HS-27A (cell line): ENCODE measurements at places on chromosomes 12 and 14.

DNA sequence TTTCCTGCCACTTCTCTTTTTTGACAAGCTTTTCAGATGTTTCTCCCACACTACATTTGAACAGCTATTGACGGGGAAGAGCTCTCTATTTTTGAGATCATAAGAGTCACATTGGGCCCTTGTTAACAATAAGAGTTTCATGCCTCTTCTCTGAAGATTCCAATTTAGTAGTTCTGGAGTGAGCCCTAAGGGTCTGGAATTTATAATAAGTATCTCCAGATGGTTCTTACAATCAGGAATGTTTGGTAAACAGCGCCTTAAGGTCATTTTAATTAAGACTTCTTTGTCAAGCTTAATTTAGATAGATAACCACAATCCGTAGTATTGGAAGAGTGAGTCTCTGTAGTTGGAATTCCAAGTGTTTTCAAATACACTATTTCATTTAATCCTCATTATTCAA lies 60.6 kb upstream of the HECTD1 start:
- no peak for DNase-seq

DNA sequence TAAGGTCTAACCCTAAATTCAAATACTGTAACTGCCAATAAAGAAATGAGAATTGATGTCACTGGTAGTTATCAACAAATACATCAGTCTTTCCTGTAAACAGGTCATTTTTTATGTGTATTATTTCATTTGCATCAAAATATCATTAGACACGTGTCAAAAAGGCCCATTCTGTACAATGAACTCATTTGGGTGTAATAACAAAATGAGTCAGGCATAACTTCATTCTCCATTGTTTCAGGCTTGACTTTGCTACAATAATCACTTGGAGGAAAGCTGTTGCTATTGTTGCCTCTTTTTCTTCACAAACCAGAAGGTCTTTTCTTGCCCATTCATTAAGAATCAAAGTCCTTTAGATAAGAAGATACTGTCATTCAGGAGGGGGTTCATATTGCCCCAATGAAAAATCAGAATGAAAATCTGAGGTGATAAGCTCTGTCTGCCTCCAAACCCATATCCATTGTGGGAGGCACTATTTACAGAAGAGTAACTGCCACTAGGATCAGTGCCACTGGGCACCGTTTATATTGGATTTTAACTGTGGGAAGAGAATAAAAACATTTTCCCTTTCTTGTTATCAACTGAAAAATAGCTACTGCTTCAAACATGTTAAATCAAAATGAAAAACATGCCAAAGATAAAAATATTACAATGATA lies 10.1 kb downstream of the ENTPD5 start:
- no peak for DNase-seq

DNA sequence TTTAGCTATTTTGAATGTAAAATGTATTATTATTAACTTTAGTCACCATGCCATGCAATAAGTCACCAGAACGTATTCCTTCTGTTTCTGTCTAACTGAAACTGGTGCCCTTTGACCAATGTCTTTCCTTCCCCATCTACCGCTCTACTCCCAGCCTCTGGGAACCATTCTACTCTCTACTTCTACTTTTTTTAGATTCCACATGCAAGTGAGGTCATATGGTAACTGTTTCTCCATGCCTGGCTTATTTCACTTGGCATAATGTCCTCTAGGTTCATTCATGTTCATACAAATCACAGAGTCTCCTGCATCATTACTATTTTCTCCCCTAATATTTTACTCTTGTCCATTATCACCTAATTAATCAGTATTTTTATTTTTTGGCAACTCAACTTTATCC lies 160.1 kb downstream of the TMX1 start:
- DNase-seq, result no peak

DNA sequence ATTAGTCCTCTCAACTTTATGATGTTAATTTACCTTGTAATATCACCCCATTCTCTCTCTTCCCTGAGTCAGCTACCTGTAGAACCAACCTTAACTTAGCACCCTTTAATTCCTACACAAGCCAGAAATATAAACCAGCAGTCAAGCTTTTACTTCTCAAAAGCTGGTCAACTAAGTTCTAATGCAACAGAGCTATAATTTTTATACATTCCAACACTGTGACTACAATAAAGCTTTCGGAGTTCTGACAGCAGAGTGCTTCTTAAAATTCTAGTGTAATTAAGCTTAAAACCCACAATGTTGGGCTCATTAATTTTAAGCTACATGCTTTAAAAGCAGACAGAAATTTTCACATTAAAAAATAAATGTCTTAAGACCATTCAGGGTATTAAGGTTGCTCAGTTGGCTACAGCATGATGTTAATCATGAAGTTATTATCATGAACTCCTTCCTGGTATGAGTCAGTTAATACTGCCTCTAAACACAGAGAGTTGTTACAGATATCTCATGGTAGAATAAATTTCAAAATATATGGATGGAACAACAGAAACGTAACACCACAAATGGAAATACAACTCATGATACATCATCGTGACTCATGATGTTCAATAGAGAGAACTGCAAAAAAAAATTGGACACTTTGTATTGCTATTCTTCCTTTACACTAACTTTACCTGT lies 126.7 kb downstream of the EPS8 start:
- peak; percentile 81 for DNase-seq

GRCh38 chr12:96502477-96502876 lies 13.1 kb downstream of the CFAP54 start:
- no peak for DNase-seq

DNA sequence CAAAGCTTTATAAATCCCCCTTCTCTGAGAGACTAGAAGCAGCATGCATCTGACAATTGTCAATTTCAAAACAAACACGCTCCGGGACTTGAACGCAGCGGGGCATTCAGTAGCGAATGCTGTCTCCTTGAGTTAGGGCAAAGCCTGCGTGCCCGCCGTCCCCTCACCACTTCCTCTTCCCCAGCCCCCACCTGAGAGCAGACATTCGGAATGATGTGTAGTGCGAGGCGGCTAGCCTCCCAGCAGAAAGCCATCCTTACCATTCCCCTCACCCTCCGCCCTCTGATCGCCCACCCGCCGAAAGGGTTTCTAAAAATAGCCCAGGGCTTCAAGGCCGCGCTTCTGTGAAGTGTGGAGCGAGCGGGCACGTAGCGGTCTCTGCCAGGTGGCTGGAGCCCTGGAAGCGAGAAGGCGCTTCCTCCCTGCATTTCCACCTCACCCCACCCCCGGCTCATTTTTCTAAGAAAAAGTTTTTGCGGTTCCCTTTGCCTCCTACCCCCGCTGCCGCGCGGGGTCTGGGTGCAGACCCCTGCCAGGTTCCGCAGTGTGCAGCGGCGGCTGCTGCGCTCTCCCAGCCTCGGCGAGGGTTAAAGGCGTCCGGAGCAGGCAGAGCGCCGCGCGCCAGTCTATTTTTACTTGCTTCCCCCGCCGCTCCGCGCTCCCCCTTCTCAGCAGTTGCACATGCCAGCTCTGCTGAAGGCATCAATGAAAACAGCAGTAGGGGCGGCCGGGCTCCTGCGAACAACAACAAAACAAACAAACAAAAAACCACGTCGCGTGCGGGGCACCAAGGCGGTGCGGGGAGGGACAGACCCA lies 2.2 kb downstream of the PRMT8 start:
- DNase-seq, result no peak

- no peak for DNase-seq
Observed at GRCh38 chr14:61599942-61600341, 95.4 kb upstream of the HIF1A start.

DNA sequence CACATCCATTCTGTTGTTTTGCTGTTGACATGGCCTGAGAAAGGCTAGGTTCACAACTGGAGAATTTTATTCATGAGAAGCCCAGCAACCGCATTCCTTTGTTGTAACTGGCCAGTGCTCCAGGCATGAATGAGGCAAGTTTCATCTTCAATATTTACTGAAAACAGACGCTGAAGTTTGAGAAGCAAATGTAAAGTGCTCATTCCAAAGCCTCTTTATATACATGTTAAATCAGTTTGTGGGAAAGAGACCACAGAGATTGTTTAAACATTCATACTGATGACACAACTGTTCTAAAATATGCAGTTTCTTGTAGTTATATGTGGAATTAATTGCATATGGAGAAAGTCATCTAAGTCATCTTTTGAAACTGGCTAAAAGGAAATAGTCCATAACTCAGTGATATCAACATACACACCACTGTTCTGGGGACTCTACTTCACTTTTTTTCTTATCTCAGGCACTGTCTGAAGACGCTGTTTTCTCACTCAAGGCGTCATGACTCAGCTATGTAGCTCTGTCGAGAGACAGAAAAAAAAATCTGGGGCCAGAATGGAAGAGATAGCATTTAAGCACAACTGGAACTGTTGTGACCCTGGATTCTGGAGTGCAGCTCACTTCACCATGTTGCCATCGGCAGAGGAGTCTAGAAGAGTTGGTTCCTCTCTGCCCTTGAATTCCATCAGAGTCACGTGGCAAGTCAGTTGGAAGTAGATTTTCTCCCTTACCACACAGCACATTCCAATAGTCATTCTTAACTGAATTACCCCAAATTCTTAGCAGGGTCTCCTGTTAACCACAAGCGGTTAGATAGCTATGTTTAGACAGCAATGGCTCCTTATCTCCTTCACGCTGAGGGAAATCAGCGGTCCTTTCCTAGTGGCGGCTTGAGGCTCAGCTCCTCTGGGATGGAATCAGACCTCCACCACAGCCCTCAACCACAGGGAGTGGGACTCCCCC lies 258.4 kb upstream of the HMGA2 start:
- DNase-seq, result peak; percentile 96

- DNase-seq, result no peak
Observed at GRCh38 chr14:76953311-76953945, 75.1 kb downstream of the IRF2BPL start.

- no peak for DNase-seq
Observed at GRCh38 chr14:76613616-76614015, 147.7 kb upstream of the VASH1 start.

DNA sequence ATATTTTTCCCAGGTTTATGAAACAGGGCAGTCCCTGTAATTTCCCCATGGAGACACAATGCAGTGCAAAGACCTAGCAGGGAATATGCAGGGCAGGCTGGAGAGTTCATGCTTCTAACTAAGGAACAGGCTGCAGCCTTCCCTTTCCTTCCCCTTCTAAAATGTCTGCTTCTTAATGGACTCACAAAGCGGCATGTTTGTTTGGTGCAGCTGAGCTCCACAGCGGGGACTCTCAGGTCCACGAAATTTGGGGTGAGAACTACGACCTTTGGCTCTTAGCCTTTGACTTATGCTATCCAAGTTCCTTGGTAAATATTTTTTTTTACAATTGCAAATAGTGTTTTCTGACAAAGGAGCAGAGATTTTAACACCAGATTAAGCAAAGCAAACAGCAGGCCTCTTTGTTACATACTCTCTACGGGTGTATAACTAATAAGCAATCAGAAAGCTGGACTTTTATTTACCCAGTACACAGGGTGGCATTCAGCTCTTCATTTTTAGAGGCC lies 323.6 kb downstream of the ZFP36L1 start:
- no peak for DNase-seq

DNA sequence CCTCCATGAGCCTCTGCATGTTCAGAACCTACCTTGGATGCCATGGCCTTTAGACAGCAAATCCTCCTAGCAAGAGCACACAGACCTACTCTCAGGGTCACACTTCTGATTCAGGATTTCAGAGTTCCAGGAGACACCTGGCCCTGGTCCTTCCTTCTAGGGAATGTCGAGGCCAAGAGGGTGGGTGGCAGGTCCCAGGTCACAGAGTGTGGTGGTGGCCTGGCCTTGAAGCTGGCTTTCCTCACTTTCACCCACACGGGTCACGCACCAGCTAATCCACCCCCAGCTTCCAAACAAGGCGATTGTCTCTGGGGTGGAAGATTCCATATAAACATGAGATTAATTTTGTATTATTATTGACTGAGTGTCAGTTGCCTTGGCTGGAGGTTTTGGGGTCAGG lies 328.3 kb upstream of the RTL1 start:
- DNase-seq, result no peak

DNA sequence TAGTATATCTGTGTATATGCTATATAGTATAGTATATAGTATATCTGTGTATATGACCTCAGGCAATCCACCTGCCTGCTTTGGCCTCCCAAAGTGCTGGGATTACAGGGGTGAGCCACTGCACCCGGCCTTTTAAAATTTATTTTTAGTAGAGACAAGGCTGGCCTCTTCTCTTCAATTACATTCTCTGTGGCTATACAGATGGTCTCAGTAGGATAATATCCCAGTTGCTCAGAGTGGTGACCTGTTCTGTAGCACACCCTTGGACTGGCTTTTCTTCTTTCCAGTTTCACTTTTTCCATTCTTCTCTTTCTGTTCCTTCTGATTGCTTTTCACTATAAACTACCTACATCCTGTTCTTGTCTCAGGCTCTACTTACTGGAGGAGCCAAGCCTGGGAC lies 3.1 kb upstream of the NFATC4 start:
- DNase-seq, result no peak

DNA sequence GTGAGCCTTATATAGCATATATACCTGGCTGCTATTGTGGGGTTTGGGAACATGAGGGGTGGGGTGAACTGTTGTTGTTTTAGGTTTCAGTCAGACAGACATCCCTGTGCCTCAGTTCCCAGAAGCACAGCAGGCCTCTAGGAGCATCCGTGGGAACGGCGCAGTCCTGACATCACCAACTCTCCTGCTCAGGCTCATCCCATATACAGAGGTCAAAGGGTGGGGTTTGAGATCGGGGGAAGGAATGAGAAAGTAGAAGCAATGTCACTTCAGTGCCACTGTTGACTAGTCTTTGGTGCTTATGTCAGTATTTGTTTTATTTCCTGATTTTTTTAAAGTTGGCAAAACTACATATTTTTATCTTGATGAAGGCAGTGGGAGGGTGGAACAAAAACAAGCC lies 43.1 kb upstream of the A2ML1 start:
- DNase-seq, result no peak

DNA sequence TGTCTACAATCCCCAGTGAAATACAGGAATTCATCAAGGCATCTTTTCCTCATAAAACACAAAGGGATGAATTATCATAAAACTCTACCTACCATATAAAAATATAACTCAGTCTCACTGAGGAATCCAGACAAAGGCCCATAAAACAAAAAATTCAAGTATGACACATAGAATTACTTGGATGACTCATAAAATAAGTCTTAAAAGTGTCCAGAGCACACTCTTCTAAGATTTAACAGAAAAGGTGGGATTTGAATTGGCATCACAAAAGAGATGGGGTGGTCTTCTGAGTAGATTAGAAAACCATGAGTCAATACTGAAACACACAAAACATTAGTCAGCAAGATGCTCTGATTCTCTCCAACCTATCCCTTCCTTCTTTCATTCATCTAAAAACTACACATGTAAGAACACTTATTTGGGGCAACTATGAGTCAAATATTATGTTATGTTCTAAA lies 202.7 kb upstream of the GARIN6 start:
- DNase-seq, result peak; percentile 0

GRCh38 chr12:5861416-5861815 lies 83.6 kb downstream of the ANO2 start:
- DNase-seq, result no peak

GRCh38 chr12:52413782-52414345 lies 7.7 kb upstream of the KRT82 start:
- DNase-seq, result no peak

- DNase-seq, result no peak
Observed at GRCh38 chr12:117790948-117791347, 177.8 kb downstream of the KSR2 start.

DNA sequence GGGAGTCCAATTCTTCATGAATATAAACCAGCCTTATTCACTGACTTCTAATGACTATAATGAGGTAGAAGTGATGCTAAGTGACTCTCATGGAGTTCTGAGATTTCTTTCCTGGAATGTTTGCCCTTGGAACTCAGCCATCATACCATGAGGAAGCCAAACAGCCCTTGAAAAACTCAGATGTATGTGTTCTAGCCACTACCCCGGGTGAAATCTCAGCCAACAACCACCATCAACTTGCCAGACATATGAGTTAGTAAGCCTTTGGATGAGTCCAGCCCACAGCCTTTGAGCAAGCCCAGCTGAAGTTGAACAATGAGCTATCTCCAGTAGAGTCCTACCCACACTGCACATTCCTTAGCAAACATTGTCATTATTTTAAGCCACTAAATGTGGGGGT lies 149.5 kb downstream of the SLC6A15 start:
- DNase-seq, result no peak
